Caudate nucleus (tissue), 63 donors: ENCODE measurements at places on chromosomes 12 and 14.

- DNase-seq, result no peak
Measured at GRCh38 chr12:7797698-7798398, 8.6 kb downstream of the NANOG start.

GRCh38 chr14:95183532-95184412 is 26.4 kb upstream of the DICER1 start:
- DNase-seq, result no peak

- no peak for DNase-seq
Measured at GRCh38 chr14:55249423-55249822, 21.8 kb upstream of the FBXO34 start.

DNA sequence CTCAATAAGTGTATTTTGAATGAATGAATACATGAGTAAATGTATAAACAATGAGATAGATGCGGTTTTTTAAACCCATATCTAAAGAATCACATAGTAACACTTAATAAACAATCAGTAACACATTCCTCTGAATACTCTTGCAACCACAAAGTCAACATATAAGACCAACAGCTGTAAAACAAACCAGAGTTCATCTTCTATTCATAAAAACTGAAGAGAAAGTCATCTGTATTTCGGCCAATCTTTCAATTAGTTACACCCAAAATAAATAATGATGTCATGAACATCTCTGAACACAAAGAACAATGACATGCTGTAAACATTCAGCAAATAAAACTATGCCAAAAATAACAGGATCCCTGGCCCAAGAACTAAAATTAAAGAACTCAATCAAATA is 47.2 kb downstream of the ARMH4 start:
- no peak for DNase-seq

- no peak for DNase-seq
Measured at GRCh38 chr14:63492391-63492790, 50.8 kb downstream of the PPP2R5E start.

GRCh38 chr14:93369713-93370266 is 22.8 kb downstream of the COX8C start:
- no peak for DNase-seq

GRCh38 chr12:67477681-67478265 is 170.8 kb upstream of the DYRK2 start:
- DNase-seq, result no peak

DNA sequence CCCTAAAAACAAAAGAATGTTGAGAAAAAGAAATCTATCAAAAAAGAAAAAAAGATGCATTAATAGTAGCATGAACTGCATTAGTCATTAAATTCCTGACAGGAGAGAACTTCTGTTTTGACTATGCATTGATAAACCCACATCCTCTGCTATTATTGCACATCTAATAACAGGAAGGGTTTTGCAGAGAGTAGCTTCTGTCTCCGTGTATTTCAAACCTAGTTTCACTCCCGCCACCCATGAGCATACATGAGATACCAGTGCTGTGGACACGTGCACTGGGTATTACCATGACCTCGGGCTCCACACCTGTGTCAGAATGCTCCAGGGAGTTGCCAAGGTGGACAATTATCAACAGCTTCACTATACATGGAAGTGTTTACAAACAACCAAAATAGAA is 449.1 kb upstream of the SOX5 start:
- no peak for DNase-seq

DNA sequence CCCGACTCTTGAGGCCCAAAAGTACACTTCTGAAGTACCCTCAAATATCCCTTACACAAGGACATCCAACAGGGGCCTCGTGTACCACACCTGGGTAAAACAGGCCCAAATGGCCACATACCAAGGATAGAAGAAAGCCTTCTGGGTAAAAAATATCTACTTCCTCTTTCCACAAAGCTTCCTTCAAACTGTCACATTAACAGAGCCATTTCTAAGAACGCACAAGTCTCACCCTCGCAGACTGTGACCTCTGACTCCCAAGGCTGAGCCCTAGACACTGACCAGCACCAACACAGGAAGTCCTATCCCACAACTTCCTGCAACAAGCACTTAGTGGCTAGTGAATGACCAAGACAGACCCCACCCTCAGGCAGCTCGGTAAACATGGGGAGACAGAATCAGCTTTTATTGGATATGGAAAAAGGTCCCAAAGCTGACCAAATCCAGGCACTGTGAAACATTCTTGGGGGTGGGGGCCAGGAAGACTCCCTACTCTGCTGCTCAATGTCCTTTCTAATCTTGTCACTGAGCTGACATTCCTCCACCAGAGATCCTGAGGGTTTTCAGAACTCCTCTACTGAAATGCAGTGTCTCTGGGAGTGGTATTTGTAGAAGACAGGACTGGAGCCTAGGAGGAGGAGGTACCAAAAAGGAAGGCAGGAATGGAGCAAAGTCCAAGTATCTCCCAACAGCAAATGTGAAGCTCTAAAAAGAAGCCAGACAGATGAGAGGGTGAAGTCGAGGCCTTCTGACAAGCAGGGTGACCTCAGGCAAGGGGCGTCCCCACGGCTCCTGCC is 15.9 kb downstream of the KCTD10 start:
- no peak for DNase-seq

DNA sequence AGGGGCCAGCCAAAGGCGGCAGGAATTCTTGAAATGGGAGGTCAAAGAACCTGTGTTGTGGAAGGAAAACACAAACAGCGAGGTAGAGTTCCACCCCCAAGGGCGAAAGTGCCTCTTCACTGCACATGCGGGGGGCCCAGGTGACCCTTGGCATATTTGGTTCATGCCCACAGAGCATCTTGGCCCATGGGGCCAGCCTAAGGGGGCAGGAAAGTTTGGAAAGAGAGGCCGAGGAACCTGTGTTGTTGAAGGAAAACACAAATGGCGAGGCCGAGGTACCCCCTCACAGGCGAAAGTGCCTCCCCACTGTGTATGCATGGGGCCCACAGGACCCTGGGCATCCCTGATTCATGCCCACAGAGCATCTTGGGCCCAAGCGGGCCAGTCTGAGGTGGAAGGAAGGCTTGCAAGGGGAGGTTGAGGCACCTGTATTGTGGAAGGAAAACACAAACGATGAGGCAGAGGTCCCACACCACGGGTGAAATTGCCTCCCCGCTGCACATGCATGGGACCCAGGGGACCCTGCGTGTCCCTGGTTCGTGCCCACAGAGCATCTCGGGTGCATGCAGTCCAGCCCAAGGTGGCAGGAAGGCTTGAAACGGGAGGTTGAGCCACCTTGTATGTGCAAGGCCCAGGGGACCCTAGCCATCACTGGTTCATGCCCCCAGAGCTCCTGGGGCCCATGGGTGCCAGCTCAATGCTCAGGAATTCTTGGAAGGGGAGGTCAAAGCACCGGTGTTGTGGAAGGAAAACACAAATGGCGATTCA is 384.1 kb downstream of the ALG10 start:
- DNase-seq, result no peak

- DNase-seq, result no peak
Measured at GRCh38 chr14:80607430-80608190, 333.9 kb downstream of the CEP128 start.

DNA sequence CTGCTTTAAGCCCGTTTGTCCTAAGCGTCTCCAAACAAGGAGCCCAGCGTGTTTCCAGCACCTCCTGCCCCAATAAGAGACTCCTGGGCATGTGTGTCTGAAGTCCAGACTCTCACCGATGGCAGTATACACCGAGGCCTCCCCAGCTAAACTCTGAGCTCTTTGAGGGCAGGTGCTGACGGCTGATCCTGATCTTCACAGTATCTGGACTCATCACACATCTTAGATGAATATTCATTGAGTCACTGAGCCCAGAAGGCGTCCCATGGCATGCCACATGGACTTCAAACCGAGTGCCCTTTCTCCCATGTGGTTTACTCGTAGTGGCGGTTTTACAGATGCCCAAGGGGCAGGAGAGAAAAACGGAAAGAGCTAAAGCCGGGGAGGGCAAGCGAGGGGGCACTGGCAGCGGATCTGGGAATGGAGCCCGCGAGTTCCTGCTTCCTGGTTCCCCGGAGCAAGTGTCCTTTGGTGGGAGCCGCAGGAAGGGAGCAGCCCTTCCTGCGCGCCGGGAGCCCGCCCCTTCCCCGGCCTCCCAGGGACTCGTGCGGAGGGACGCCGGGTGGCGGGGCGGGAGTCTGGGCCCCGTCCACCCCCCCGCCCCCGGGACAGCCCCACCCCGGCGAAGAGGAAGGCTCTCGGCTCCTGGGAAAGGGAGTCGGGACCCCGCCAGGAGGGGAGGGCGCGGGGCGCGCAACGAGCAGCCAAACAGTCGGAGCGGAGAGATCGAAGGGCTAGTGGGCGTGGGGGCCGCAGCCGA is 585 bp upstream of the TEAD4 start:
- no peak for DNase-seq

GRCh38 chr12:104165801-104166200 is 27.8 kb upstream of the NFYB start:
- no peak for DNase-seq

- no peak for DNase-seq
Measured at GRCh38 chr12:88329833-88330232, 187.7 kb downstream of the TMTC3 start.

DNA sequence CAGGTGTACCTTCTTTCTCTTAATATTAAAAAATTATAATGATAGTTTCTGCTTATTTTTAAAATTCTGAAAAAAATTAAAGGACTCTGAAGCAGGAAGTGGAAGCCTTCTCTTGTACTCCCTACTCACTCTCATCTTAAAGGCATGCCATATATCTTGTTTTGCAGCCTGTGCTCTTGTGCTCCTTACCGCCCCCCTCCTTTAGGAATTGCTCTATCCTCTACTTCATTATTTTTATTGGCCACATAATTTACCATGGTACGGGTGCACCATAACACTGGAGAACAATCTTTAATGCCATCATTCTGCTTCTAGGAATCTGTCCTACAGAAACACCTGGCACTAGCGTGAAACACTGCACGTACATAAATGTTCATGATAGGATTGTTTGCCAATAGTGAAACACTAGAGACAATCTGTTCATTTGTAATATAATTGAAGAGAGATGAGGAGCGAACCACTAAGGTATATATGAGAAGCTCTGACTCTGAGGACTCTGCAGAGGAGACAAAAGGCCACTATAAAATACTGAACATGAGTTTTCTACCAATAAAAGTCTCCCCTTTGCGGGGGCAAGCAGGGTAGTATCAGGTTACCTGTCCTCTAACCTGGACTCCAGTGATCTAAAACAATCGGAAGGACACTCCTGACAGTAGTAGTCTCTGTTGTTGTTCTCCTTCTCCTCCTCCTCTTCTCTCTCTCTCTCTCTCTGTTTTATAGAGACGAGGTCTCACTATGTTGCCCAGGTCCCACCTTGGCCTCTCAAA is 6.3 kb upstream of the NYNRIN start:
- DNase-seq, result no peak

DNA sequence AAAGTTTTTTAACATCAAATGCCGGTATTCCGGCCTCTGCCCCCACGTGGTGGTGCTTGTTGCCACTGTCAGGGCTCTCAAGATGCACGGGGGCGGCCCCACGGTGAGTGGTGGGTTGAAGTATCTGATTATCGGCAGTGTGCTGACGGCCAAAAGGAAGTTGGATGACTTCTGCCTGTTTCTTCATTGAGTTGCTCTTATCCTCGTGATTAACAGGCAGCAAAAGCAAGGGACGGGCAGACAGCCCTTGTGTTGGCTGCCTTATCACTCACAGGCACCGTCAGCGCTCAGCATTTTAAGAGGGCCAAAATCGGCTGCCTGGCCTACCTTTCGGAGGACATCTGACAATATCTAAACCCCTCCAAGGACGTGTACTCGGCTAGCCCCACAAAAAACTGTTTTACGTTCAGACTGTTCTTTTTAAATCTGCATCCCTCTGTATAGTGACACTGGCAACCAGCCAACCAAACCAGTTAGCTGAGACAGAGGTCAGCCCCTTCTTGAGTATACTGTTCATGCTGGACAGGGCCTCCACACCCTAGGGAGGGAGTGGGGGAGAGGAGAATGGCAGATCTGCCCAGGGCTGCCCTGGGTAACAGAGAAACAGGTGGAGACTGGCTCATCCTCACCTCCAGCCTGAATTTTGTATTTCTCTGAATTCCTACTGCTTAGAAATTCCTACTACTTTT is 22.9 kb upstream of the AKAP5 start:
- DNase-seq, result no peak

- DNase-seq, result no peak
Measured at GRCh38 chr14:52044791-52045522, 23.9 kb downstream of the NID2 start.

DNA sequence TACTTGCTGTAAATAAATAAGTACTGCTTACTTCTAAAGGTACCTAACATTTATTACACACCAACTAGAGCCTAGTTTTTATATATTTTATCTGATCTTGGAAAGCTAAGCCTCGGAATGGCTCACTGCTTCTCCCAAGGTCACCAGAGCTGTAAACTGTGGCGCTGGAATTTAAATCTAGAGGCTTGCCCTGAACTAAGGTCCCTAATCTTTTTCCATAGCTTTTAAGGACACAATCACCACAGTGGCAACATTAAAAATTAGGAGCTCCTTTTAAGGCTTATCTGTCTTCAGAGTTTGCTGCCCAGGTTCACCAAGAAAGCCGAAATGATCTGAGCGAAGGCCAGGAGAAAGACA is 670 bp downstream of the CCNB1IP1 start:
- no peak for DNase-seq

DNA sequence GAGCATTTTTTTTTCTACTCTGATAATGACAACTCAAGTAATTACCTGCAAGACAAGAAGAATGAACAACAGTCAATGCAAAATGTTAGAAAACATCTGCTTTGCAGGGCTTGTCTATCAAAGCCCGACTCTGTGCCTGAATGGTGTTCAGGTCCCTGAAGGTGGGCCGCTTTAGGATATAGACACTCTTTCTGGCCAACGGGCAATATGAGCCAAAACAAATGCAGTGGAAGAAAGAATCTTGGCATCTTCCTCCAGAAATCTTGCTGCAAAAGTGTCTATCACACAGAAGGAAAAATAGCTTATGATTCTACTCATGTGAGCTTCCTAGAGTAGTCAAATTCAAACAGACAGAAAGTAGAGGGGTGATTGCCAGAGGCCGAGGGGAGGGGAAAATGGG is 32.7 kb downstream of the FOS start:
- DNase-seq, result no peak

DNA sequence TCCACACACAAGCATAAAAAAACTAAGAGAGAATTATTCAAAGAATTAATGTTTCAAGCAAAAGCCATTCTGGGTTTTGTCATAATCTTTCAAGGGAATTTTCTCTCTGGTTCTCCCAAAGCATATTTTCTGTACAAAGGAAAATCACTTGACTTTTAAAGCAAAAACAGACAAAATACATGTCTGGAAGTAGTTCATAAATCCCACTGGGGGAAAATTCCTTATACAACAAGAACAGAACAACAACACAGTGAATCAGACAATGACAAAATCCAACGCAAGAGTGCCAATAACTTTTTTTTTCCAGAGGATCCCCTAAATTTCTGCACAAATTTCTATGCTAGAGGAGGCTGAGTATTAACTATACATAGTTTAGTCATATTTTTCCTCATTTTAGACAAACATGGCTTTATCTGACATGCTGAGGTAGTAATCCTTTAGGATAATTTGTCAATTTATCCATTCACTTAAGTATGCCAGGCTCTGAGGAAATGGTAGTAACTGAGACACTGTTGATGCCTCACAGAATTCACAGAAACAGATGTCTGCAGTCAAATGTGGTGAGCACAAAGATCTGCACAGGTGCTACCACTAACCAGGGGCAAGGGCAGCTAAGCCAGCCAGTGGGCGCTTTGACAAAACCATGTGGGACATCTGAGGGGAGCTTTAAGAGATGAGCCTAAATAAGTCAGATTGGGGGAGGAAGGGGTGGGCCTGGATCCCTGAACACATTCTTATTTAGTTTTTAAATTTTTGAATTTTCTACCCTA is 38.0 kb downstream of the GRIP1 start:
- DNase-seq, result no peak
